Epithelial cell of umbilical artery (primary cell): ENCODE measurements at places on chromosomes 2 and 18. TPM values are rescaled to one million over a fixed set of nuclear protein-coding genes. Genes with fewer than 3 reads are reported as not detected.

The NR4A2 gene
- under 0.01 TPM in 2 replicates for total RNA-seq

The HYCC2 gene
- total RNA-seq = 8.8 and 15.0 TPM in 2 replicates

The UGT1A8 gene
- not detected in 2 replicates for total RNA-seq

The MAL gene
- not detected in 2 replicates for total RNA-seq

The TANC1 gene
- total RNA-seq = 34.8 and 53.0 TPM in 2 replicates

The GPR45 gene
- not detected in 2 replicates for total RNA-seq

The COL4A4 gene
- not detected in 2 replicates for total RNA-seq

The ASAP2 gene
- total RNA-seq = 41.5 and 52.3 TPM in 2 replicates

The EEF1B2 gene
- total RNA-seq = 649 and 973 TPM in 2 replicates

The CXCR1 gene
- not detected in 2 replicates for total RNA-seq

The IRS1 gene
- total RNA-seq = under 0.01 and 0.30 TPM in 2 replicates

The B4GALT6 gene
- 7.8 and 8.4 TPM in 2 replicates for total RNA-seq

The PIK3C3 gene
- total RNA-seq = 38.7 and 46.2 TPM in 2 replicates

The PCARE gene
- total RNA-seq = not detected in 2 replicates
